Omental fat pad (tissue), 4 donors: ENCODE measurements at places on chromosomes 6 and 20. TPM values are rescaled to one million over a fixed set of nuclear protein-coding genes. Genes with fewer than 3 reads are reported as not detected.

- no peak for DNase-seq
Measured at GRCh38 chr6:33929575-33930288, 125.9 kb upstream of the MLN start.

ADAM33 gene
- 27.3 TPM for total RNA-seq

GRCh38 chr6:140208286-140208685, 833.8 kb upstream of the CITED2 start:
- no peak for DNase-seq

TUBB1 gene
- total RNA-seq, result 0.19 TPM

NKAIN4 gene
- total RNA-seq, result not detected

- no peak for DNase-seq
Measured at GRCh38 chr20:62183426-62184142, 756 bp downstream of the MTG2 start.

POM121L2 gene
- not detected for total RNA-seq

DNA sequence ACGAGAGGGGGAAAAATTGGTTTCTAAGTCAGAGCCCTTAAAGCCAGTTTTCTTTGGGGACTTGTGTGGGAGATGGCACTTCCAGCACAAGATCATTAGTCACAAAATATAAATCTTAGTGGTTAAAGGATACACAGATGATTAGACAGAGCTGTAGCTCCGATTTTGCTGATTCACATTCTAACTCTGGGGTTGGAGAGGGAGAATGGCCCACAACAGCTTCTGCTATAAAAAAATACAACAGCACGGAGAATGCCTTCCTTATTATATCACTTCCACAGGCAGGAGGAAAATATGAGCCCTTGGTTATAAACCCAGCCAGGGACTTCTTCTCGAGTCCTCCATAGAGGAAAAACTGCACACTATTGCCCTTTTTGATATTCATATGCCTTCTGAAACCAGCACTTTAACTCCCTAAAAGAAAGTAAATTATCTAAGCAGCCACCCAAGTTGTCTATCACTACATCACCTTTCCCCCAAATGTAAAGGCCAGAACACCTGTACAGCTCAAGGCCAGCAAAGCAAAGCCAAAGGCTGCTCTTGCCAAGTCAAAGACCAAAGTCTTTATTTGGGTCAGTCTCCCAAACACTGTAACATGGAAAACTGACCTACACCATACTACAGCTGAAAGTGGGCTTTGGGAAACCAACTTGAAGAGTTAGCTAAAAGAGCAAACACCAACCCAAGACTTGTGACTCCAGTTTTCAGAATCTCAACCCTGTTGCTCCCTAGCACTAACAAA, 10.4 kb downstream of the MRPL14 start:
- no peak for DNase-seq

DNA sequence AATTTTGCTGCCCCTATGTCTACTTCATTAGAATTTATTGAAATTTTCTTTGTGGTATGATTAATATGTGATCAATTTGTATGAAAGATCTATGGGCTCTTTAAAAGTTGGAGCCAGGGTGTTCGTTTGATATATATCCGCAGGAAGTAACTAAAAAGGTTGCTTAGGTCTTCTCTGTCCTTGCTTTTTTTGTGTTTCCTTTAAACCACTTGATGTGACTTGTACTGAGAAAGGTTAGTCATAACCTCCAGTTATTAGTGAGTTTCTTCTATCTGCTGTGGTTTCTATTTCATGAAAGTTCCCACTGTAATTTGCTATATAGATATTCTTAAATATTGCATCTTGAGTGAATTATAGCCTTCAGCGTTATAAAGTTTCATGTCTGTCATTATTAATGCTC, 585.3 kb upstream of the ARID1B start:
- no peak for DNase-seq

DNA sequence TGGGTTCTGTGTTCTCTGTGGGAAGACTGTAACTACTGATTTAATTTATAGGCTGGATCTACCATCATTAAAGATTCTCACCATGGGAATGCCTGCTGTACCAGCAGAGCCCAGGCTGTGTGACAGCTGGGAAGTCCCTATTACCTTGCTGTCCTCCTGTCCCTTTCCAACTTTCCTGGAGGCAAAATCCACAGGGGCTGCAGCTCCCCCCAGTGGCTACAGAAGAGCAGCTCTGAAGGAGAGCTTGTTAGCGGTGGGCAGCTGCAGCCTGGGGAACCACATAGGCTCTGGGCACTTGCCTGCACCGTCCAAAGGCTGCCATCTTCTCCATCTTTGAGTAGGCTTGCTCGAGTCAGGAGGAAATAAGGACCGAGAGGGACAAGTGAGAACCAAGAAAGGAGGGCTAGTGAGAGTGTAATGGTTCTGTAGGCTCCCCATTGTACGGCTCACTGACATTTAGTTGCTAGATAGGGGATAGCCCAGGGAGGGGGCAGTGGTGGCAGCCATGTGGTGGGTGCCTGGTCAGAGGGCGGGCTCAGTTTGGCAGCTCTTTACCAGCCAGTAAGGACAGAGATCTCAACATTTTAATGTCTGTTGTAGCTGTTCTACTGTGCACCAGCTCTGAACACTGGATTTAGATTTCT, 155.1 kb upstream of the MLIP start:
- no peak for DNase-seq

- DNase-seq, result no peak
Measured at GRCh38 chr20:44552950-44553908, 29.1 kb upstream of the PKIG start.

DNA sequence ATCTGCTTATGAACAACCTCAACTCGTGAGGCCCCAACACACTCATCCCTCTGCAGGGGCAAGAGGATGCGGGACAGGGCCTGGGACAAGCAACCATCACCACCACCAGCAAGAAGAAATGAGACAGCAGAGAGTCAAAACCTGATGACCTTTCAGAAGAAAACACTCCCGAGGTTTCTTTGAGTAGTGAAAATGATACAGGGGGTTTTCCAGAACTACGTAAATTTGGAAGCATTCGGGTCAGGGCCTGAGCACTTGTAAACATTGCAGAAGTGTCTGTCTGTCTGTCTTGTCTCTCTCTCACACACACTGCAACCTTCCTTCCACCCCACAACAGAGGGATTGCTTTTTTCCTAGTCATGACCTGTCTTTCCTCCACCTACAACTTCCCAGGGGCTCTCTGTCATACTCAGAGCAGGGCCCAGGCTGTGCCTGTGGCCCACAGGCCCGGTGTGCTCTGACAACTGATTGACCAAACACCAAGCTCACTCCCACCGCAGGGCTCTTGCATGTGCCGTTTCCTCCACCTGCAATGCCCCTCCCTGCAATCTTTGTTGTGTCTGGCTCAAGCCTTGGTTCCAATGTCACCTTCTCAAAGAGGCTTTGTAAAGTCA, 90.9 kb downstream of the BMP7 start:
- no peak for DNase-seq

COX4I2 gene
- 1.8 TPM for total RNA-seq

TNF gene
- total RNA-seq, result 0.65 TPM

- no peak for DNase-seq
Measured at GRCh38 chr6:77463861-77464494, 687 bp upstream of the HTR1B start.

DNA sequence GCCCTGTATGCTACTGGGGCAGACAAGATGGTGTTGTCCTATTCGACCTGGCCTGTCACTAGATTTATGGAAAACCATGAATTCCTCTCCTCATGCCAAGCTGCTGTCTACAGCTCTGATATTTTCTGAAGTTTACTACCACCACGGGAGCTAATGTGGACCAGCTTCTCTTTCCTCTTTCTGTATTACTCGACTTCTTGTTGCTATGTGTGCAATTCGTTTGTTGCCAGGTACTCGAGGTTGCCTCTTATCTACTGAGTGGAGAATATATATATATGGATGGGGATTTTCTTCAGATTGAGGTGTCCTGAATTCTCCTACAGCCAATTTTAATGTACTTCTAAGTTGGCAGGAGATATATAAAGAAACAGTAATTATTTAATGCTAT, 34.7 kb downstream of the MAN1A1 start:
- DNase-seq, result no peak

BPIFA1 gene
- not detected for total RNA-seq

- DNase-seq, result no peak
Measured at GRCh38 chr6:169324656-169325459, 71.2 kb upstream of the THBS2 start.

TAP1 gene
- total RNA-seq, result 33.6 TPM

ZKSCAN8 gene
- 27.7 TPM for total RNA-seq

- no peak for DNase-seq
Measured at GRCh38 chr20:52766645-52767435, 205.3 kb upstream of the TSHZ2 start.

- peak; percentile 95 for DNase-seq
Measured at GRCh38 chr6:144215932-144216667, 65.8 kb downstream of the STX11 start.
